Omental fat pad (tissue), 4 donors: ENCODE measurements at places on chromosomes 6 and 20. TPM values are rescaled to one million over a fixed set of nuclear protein-coding genes. Genes with fewer than 3 reads are reported as not detected.

DNA sequence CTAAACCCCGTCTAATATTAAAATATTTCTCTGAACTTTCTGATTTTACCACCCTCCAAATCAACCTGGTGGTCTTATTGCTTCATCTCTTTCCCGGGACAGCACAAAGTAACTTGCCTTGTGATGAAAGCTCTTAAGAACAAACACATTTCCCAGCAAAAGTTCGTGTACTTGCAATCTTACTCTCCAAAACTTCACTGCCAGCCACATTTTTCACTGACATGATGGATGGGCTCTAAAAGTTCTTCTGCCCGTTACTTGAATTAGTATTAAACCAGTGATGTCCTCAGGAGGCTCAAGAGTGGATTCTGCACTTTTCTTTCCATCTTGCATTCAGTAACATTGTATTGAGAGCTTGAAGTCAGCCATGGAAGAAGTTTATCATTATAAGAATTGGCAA lies 731.6 kb upstream of the GJE1 start:
- DNase-seq = no peak

DNA sequence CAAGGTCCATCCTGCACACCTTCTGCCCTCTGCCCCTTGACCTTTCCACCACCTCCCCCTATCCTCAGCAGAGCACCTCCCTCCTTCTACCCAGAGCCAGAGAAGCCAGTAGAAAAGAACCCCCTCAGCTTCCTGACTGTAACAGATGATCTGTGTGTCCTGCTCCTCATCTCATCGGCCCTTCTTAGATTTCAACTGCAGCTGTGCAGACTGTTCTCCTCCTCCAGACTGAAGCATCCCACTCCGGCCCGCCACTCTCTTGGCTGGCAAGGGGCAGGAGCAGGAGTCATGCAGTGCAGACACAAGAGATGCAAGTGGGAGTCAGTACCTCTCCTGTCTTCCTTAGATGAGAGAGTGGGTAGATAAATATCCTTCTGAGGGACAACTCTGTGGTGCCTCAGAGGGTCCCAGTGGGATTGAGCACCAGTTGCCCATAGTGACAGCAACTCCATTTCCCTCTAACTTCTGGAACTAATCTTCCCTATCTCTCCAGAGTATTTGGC lies 163.5 kb upstream of the MLN start:
- DNase-seq = no peak

DNA sequence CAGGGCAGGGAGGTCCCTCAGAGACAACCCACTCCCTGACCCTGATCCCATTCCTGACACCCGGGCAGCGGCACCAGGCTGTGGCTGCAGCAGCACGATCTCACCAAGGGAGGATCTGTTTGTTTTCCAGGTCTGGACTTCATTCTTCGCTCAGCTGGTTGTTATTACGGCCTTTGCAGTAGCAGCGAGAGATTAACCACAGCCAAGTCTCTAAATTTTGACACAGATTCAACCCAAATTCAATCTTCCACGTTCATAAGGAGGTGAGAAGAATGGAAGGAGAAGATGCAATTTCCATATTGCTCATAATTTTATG lies 91.1 kb upstream of the THBS2 start:
- DNase-seq = no peak

- no peak for DNase-seq
These were observed 18.5 kb upstream of the SLC16A10 start for GRCh38 chr6:111068866-111069234.

PAX1 gene
- not detected for total RNA-seq

- DNase-seq = no peak
These were observed 77.5 kb upstream of the AKIRIN2 start for GRCh38 chr6:87779542-87779941.

PSORS1C1 gene
- 0.60 TPM for total RNA-seq

ARHGAP40 gene
- not detected for total RNA-seq

DNA sequence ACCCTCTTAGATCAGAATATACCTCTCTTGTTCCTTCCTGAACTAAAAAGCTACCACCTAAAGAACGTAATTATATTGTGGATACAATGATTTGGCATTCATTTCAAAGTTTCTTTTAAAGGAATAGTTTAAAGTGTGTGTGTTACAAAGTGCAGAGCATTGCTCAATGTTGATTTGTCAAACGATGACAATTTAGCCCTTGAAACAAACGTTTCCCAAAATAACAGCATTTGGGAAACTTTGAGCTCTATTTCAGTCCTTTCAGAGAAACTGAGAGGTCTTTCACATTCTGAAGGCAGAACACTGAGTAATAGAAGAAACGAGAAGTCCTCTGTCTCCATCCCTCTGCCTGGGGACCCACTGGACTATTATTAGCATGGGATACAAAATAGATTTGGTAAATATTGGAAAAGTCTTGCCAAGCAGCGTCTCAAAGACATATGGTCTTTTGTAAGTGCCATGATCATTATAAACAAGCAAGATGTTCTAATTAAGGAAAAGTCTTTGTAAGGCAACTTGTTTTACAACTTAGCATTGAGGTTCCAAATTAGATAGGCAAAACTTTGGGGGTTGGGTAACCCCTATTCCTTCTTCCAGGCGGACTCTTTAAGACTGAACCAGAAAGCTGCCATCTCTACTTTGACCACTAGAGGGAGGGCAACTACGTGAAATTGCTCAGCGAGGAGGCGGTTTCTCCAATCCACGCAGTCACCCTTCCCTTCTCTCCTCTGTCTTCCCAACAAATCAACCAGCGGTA lies 208.8 kb downstream of the RNF144B start:
- DNase-seq = peak; percentile 30
